ENCODE measurements at places on chromosomes 7 and 10. TPM values are rescaled to one million over a fixed set of nuclear protein-coding genes. Genes with fewer than 3 reads are reported as not detected.

VWA2 gene
- 2.9 TPM for total RNA-seq

NAT16 gene
- total RNA-seq = not detected

GDF10 gene
- 0.57 TPM for total RNA-seq

ARHGEF5 gene
- total RNA-seq = 51.2 TPM

AS3MT gene
- total RNA-seq = 4.9 TPM

DNA sequence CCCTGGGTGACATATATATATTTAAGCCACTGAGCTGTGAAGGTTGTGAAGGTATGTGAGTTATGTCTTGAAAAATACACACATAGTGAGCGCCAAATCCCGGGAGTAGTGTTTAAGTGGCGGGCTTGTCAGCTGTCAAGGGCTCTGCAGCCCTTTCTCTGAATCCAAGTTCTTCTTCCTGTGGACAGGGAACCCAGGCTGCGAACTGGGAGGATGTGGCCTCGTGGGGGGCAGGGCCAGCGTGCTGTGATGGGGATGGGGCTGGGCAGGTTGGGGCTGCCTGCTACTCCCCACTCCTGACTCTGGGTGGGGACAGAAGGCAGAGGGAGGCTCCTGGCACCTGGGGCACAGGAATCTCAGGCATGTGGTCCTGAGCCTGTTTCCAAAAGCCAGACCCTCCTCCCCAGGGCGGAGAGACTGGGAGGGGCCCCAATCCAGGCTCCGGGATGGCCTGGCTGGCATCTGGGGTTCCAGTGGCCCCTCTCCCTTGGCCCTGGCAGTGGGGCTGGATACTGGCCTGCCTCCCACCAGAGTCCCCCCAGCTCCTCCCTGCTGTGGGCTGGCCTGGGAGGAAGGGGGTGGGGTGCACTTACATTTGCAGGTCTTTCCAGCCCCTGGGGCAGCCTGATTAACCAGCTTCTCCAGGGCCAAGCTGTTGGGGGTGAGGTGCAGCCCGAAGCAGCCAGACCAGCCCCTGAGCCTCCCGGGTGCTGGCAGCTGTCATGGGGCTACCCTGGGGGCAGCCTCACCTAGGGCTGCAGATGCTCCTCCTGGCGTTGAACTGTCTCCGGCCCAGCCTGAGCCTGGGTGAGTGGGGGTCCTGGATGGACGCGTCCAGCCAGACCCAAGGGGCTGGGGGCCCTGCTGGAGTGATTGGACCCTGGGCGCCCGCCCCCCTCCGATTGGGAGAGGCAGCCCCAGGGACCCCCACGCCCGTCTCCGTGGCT lies at the start of gene UPK3B:
Gene UPK3B (plus strand): TSS at position 622 of the 947 bp plus-strand sequence. CDS start 101 bp downstream, at position 723.
- peak; percentile 71 for DNase-seq

GRCh38 chr7:80141376-80141775 lies 6.7 kb downstream of the GNAI1 start:
- DNase-seq = no peak

GRCh38 chr7:132742189-132742612 lies 165.9 kb upstream of the PLXNA4 start:
- no peak for DNase-seq

- DNase-seq = no peak
Observed at GRCh38 chr7:104784686-104785085, 229.3 kb upstream of the KMT2E start.

DNA sequence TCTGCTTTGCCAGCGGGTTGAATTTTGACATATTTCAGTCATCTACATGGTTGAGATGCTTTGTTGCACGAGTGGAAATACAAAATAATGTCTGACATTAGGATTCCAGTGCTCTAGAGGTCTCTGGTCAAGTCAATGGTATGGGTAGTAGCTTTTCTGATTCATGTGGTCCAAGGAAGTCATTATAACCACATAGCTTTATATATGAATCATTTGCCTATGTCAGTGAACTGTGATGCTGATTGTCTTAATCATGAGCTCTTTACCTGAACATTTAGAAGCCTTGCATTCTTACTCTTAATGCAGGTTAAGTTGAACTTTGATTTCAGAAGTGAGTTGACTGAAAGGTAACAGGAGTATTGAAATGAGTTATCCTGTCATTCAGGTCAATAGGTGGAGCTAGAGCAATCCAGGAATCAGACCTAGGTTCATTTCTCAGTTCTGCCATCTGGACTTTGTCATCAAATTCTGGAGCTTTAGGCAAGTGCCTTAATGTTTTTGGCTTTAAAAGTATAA lies 3.3 kb downstream of the MAPK8 start:
- no peak for DNase-seq

GRCh38 chr7:55066938-55067337 lies 48.1 kb downstream of the EGFR start:
- no peak for DNase-seq

- DNase-seq = no peak
Observed at GRCh38 chr7:24847754-24848153, 90.5 kb upstream of the GSDME start.

GRCh38 chr7:4111166-4111565 lies 570.9 kb upstream of the FOXK1 start:
- no peak for DNase-seq

DNA sequence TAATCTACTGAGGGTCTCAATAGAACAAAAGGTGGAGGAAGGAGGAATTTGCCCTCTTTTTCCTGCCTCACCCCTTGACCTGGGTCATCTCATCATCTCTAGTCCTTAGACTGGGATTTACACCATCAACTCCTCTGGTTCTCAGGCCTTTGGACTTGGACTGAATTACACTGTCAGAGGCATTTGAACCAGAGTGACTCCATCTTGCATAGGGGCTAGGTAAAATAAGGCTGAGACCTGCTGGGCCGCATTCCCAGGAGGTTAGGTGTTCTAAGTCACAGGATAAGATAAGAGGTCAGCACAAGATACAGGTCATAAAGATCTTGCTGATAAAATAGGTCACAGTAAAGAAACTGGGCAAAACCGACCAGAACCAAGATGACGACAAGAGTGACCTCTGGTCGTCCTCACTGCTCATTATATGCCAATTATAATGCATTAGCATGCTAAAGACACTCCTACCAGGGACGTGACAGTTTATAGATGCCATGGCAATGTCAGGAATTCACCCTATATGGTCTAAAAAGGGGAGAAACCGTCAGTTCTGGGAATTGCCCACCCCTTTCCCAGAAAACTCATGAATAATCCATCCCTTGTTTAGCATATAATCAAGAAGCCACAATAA lies 84.0 kb downstream of the C1GALT1 start:
- DNase-seq = no peak

DNA sequence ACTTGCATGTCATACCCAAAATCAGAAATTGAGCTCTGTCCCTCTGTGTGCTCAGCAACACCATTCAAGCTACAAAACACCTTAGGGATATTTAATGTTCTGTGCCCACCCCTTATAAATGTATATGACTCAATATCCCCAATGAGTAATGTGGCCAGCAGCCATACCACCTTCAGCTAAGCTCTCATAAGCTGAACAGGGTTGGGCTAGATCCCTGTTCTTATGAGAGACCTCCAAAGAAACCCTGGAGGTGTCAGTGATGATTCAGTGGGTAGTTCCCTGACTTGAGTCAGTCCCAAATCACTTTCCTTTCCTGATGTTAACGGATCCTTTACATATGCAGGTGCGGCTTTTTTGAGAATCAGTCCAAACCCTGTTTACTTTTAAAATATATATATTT lies 253.8 kb downstream of the CREB5 start:
- no peak for DNase-seq

DNA sequence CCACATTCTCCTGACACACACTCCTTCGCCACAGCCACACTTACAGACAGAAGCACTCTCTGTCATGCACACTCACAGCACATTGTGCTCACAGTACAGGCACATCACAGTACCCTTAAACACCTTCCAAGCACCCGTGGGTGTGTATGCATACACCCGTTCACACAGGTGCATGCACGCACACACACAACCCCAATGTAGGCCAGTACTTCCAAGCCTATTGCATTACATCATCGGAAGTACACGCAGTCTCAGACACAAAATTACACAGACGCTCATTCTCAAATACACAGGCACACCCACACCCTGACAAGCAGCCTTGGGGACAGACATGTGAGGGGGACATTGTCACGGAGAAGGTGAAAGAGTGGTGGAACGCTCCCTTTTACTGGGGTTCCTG lies 11.1 kb downstream of the KAZALD1 start:
- no peak for DNase-seq
